D341Med (cell line): ENCODE measurements at places on chromosomes 1 and 21.

- no peak for DNase-seq
Measured at GRCh38 chr1:203114202-203114601, 13.3 kb upstream of the ADORA1 start.

- no peak for DNase-seq
Measured at GRCh38 chr1:162110910-162111309, 41.4 kb downstream of the NOS1AP start.

DNA sequence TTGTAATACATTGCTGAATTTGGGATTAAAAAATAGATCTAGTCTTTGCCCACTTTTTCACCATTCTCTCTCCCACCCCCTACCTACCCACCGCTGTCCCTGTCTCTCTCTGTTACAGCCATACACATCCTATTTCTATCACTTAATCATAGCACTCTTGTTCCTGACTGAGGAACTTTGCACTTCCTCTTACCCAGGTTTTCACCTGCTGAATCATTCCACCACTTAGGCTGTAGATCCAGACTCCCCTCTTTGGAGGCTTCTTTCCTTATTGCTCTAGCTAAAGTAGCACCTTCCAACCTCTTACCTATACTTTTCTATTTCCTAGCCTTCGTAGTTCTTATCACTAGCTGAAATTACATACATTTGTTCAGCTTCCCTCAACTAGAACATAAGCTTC lies 59.6 kb downstream of the ATP6V1G3 start:
- no peak for DNase-seq

DNA sequence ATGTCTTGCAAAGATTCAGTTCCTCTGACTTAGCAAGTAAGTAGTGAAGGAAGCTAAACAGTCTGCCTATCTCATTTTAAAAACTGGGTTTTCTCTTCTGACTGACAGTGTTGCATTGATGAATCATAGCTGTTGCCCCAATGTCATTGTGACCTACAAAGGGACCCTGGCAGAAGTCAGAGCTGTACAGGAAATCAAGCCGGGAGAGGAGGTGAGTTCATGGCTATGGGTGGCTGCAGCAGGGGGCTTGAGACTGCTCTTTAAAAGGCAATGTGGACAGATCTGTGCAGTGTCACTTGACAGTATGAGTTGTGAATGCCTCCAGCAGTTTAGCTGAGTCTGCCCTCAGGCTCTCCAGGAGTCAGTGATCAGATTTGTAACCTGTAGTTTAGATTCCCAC lies 46.6 kb downstream of the SMYD2 start:
- no peak for DNase-seq

- DNase-seq = no peak
Measured at GRCh38 chr1:10882069-10882468, 85.6 kb upstream of the CASZ1 start.

GRCh38 chr1:228900099-228900885 lies 165.0 kb downstream of the RHOU start:
- DNase-seq = no peak

- no peak for DNase-seq
Measured at GRCh38 chr1:198185759-198186158, 29.0 kb downstream of the NEK7 start.

- DNase-seq = no peak
Measured at GRCh38 chr21:34795175-34795547, 126.4 kb downstream of the CLIC6 start.

DNA sequence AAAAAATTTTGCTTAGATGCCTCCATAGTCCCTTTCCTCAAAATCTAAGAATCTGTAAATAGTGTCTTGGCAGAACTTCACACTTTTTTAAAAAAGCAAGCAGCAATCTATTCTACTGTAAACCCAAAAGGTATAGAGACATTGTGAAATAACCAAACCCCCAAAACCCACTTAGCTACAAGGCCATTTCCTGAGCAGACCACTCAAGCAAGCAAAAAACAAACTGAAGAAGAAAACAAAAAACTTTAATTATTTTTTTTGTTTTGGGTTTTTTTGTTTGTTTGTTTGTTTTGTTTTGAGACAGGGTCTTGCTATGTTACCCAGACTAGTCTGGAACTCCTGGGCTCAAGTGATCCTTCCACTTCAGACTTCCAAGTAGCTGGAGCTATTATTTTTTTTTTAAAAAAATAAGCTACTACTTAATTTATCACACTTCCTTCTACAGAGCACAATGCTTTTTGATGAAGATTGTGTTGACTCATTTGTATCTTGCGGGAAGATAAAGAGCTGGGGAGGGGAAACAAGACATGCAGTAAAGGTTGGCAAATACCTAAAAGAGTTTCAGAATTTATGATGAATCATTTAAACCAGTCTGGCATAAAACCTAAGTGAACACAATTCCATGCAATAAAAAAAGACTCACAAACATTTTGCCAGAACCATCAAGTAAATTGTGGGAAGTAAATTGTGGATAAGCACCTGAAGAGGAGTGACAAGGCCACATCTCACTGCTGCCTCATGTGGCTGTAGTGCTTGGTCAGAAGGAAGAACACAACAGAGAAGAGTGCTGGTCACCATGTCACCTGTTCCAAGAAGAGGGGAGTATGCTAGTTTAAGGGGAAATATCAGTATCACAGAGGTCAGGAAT lies 2.7 kb upstream of the PTPN22 start:
- DNase-seq = no peak

DNA sequence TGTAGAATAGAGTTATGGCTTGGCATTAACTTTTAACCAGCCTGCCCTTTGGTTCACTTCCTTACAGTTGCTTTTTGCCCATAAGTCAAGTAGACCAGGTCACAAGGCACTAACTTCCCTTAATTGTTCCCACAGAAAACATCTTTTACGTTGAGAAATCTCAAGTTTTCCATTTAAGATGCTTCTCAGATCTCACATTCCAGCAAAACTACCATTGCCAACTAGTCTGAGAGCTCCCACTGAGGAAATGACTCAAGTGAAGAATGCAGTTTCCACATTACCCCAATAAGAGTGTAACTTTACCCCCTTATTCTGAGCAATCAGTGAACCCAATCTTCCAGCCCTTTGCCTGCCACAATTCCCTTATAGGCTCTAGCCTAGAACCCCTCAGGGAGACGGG lies 502.2 kb upstream of the OLFM3 start:
- no peak for DNase-seq

DNA sequence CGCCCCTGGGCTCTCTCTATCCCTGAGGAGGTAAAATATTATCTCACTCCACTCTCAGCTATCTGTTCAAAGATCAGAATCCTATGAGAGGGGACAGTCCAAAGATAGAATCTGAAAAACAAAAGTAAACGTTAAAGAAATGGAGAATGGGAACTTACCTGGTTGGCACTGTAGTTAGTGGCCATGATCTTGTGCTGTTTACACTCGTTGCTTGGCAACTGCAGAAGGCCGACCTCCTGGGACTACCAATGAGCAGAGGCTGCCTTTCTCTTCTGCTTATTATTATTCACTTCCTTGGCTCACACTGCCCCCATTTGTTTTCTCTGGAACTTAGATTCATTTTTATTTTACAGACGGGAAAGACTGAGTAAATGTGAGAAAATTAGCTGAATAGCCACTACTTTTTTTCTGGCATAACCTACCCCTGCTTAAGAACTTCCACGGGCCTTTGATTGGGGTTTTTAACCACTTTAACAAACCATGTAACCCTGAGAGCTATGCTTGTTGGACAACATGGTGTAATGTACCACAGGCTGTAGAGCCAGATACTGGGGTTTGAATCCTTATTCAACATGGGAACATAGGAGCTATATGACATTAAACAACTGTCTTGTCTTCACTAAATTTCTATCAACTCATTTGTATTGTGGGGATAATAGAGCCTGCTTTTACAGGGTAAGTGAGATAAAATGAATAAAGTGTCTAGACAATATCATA lies at the start of gene CFAP126:
Gene CFAP126 (minus strand): TSS at position 193 of the 717 bp plus-strand sequence. CDS start 8 bp downstream, at position 185.
- DNase-seq = peak; percentile 87

- DNase-seq = no peak
Measured at GRCh38 chr1:11835441-11836225, 11.9 kb downstream of the NPPA start.

GRCh38 chr1:47638713-47639112 lies 200.9 kb downstream of the FOXD2 start:
- no peak for DNase-seq

DNA sequence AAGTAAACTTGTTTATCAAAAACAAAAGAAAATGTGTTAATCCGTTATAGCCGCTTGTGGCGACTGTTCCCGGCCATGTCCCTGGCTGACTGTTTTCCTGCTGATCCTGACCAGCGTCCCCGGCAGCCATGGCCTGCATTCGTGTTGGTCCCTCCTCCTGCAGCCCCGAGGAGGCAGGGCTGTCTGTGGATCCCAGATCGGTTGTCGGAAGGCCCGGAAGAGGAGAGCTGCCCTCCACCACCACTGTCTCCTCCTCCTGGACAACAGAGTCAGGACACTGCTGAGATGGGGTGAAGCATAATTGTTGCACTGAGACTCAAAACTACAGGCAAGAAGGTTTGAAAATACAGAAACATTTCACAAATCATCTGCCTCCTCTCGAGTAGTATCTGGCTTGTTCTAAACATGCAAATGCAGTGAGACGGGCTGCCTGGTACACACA lies 3.6 kb upstream of the MXRA8 start:
- DNase-seq = no peak

DNA sequence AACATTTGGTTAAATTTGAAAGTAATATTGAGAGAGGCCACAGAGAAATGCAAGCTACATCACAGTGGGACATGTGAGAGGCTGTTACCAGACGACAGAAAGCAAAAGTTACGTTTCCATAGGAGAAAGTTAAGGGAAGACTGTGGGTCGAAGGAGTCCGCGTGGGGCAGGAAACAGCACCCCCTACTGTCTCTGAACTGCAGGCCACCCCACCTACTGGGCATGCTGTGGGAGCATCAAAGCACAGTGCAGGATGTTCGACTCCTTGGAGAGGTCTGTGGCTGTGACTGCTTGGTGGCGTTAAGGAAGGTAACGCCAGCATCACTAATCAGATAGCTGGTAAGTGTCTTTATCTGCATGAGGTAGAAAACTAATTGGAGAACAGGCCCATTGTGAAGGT lies 123.9 kb downstream of the PTBP2 start:
- peak; percentile 71 for DNase-seq

GRCh38 chr1:156908955-156909354 lies 11.5 kb upstream of the LRRC71 start:
- DNase-seq = no peak

DNA sequence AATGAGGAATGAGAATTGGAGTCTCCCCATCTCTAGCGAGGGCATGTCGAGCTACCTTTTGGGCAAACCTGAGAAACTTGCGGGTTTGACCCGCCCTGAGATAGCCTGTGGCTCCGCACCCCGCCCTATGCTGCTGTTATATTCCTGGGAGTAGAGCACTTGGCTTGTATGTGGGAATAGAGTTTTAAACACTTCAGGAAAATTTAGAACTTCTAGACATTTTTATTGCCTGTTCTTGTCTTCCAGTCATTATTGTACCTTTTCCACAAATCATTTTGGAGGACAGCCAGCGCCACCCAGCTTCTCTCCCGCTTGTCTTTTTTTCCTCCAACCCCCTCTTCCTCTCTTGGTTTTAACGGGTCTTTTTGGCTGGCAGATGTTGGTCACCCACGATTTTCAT lies 738 bp downstream of the GNPAT start:
- DNase-seq = peak; percentile 68

DNA sequence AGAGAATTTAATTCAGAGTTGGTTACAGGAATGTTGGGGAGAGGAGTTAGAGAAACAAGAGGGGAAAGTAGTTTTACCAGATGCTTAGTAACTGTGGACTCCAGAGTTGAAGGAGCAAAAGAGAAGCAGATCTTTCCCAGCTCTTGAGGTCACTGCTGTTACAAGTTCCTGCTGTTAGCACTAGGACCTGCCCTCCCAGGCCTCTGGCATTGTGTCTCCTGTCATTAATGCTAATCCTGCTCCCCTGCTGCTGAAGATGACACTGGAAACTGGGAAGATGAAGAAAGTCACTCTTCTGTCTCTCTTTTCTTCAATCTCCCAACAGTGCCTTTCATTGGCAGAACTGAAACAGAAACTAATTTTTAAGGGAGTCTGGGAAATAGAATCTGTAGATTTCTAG lies 845.6 kb downstream of the ADGRL2 start:
- no peak for DNase-seq

- no peak for DNase-seq
Measured at GRCh38 chr1:26839339-26839722, 12.8 kb downstream of the ZDHHC18 start.

DNA sequence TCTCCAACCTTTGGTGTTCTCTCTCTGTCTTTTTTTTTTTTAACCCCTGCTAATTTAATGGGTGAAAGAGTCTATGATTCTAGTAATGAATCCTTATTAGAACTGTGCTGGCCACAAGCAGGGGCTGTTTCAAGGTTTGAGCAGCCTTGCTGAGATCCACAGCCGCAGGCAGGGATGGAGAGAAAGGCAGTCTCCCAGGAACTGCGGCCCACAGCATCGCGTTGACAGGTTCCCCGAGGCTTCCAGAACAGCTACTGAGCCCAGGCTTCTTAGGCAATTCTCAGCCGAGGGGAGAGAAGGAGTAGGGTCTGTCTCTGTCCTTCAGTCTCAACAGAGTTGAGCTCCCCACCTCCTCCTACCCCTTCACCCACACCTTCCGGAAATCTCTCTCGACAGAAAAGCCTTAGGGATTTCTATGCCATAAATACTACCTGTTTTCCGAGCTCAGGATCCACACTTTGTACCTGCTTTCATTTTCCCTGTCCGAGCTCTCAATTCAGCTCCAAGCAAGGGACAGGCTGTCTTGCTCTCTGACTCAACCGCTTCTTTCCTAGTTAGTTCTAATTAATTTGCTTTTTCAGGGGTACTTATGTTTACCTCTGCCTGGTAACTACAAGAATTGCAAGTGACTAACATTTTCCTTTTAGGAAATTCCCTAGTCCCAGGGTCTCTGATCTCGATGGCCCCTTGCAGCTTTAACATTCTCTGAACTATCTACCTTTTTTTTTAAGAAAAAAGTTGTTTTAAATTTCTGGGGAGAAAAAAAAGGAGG lies 6.7 kb upstream of the CASZ1 start:
- no peak for DNase-seq

DNA sequence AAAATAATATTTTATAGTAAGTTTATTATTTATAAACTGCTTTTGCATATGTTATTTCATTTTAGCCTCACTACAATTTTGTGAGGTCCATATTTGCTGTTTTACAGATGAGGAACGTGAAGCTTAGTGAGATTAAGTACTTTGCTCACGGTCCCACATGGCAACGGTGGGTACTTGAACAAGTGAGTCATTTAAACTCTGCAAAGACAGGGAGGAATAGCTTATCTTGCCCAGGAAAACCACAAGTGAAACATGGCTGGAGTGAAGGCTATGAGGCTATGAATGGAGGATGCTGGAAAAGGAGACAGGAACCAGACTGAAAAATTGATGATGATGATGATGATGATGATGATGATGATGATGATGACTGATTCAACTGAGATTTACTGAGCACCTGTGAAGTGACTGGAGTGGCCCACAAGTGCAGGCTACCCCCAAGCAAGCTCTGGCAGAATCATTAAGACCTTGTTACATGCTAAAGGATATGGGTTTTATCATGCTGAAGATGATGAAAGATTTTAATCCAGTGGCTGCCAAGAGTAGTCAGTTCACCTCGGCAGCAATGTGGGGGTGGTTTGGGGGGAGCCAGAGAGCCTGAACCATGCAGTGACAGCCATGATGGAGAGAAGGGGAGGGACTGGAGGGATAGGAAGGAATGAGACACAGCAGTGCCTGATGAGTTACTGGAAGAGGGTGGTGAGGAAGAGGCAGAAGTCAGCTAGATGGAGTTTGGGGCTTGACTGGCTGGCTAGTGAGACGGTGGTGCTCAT lies 1.4 kb upstream of the ABCA4 start:
- DNase-seq = no peak
